Stimulated activated CD8-positive, alpha-beta memory T cell treated with anti-CD3 and anti-CD28 coated beads, Interleukin-2, amount 100 ng/mL, for 1 hour (primary cell): ENCODE measurements at places on chromosomes 7 and 10.

DNA sequence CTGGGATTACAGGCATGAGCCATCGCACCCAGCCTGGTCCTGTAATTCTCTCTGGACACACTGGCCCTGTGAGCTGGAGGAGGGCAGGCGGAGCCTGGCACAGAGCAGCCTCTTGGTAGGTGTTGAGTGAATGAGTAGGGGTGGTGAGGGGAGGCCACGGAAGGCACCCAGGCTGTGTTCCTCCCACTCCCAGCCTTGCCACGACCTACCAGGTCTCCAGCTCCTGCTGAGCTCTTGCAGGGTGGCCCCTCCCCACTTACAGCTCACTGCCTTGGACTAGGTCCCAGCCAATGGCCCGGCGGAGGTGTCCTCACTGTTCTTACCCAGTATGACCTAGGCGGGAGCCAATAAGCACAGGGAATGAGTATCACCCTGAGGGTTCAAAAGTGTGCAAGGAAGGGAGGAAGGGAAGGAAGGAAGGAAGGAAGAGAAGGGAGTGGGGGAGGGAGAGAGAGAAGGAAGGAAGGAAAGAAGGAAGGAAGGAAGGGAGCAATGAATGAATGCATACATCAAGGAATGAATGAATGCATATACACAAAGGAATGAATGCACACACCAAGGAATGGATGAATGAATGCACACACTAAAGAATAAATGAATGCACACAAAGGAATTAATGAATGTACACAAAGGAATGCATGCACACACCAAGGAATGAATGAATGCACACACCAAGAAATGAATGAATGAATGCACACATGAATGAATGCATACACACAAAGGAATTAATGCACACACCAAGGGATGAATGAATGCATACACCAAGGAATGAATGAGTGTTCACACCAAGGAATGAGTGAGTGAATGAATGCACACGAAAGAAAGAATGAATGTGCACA is 45.5 kb downstream of the GTF2IRD1 start:
- no peak for DNase-seq

DNA sequence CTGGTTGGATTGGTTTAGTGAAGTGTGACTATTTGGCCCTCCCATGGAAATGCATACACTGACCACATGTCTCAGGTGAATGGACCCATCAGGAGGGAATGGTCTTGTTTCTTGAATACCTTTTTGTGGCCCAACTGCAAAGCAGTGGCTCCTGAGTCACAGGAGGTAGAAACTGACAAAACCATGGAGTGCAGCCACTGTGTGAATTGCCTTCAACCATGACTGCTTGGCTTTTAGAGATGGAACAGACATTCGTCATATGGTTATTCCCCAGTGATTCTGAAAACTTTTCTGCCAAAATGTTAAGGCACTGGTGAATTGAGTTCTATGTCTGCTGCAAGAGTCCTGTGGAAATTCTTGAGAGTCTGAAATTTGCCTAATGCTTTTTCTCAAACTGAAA is 64.7 kb downstream of the CDK14 start:
- no peak for DNase-seq

DNA sequence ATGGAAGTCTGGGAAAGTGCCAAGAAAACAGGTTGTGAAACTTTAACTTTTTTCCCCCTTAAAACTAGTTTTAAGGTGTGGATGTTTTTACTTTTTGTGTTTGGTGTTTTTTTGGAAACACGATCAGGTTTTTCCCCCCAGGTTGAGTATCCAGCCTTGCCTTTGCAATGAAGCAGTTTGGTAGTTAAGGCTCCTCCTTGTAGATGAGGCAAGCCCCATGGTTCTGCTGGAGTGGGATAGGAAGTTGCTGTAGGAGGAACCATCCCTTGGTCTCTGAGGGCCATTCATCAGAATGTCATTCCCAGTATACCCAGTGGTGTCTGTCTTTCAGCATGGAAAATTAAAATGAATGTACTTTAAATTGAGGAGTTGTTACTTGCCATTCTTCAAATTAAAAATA is 2.7 kb downstream of the CUL1 start:
- no peak for DNase-seq

- DNase-seq: no peak
Measured at GRCh38 chr10:88833723-88834122, 17.9 kb downstream of the ANKRD22 start.

DNA sequence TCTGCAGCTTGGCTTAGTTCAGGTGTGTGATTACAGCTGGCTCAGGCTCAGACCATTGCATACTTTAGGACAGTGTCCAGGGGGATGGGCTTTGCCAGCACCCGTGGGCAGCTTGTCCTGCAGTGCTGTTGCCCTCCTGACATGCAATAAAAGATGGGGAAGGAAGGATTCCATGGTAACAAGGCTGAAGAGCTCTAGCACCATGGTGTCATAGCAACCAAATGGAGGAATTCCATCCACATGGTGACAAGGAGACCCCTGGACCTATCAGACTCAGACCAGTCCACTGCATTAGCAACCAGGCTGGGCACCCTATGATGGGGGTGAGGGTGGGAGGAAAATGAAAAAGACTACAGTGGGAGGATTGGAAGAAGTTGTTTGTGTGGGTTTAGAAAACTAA is 49.9 kb downstream of the SORCS3 start:
- DNase-seq: no peak
